Suprapubic skin (tissue), 4 donors: ENCODE measurements at places on chromosomes 1 and 21.
A peak's percentile ranks its signal among the peaks of the same experiment; 100 is the strongest.

GRCh38 chr1:241045659-241046058, 311.3 kb downstream of the RGS7 start:
- H3K4me1 ChIP-seq = no peaks in the 10 kb centered on the region
- H3K4me3 ChIP-seq = no peak overlapping the region
- no peak overlapping the region for H3K27ac ChIP-seq

- H3K27ac ChIP-seq = no peak overlapping the region
- no peaks in the 10 kb centered on the region for H3K4me1 ChIP-seq
- no peaks in the 10 kb centered on the region for H3K36me3 ChIP-seq
- no peak overlapping the region for H3K4me3 ChIP-seq
- DNase-seq = no peak
Observed at GRCh38 chr1:222331765-222332164, 216.1 kb downstream of the HHIPL2 start.

- DNase-seq = no peak
- H3K27ac ChIP-seq = no peak overlapping the region
- peaks cover 4% of the 10 kb centered on the region for H3K36me3 ChIP-seq
- peaks cover 3% of the 10 kb centered on the region for H3K4me1 ChIP-seq
- H3K4me3 ChIP-seq = no peak overlapping the region
- H3K27me3 ChIP-seq = no peaks in the 10 kb centered on the region
Observed at GRCh38 chr1:64163970-64164369, 39.5 kb upstream of the UBE2U start.

DNA sequence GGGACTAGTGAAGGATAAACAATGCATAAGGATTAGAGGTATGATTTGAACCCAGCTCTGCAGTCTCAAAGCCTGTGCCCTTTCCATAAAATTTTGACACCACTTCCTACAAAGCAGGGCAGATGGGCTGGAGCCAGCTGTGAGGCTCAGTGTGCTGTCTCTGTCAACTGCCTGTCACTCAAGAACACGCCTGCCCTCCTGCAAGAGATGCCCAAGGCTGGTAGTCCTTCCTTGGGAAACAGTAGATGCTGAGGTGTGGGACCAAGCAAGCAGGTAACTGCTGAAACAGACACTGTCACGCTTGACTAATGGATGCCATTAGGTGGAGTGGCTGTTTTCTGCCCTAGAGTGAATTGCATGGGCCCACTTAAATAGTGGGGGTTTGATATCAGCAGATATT, 402.0 kb downstream of the PTPRU start:
- peak; percentile 40 for DNase-seq
- H3K4me3 ChIP-seq = no peak overlapping the region
- H3K36me3 ChIP-seq = no peaks in the 10 kb centered on the region

DNA sequence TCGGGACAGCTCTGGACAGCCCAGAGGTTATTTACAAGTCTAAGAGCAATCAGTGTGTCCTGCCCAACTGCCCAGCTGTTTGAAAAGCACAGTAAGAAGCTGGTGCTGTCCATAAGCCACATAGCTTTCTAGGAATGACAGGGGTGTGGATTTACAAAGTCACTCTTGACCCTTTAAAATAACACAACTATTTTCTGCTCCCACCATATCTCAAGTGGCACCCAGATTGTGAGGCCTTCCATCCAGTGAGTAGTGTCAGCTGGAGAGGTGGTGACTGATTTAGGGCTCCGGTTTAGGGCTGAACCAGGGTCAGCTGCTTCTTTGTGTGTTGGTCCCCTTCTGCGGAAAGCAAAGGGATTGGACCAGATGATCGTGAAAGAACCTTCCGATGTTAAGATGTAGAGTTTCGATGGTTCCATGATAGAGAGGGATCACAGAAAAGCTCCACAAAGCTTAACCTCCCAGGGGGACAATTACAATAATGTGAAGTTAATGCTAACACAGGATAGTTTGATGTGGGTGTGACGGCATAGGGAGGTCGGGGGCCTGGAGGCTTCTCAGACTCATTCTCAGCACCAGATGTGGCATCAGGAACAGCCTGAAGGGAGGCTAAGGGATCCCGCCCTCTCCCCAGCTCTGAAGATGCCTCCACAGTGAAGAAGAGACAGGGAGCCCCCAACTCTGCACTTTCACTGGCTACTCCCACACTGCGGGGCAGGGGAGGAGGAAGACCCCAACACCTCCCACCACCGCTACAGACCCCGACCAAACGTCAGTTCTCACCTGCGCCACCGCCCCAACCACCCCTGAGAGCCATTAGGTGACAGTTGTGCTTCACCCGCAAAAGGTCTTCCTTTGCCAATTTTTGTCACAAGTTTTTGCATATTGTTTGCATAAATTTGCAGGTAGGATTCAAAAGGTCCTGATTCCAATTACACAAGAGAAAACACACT, 40.6 kb downstream of the LRRC3 start:
- no peak for DNase-seq
- no peak overlapping the region for H3K4me3 ChIP-seq
- no peaks in the 10 kb centered on the region for H3K36me3 ChIP-seq
- peaks cover 16% of the 10 kb centered on the region for H3K4me1 ChIP-seq
- H3K27ac ChIP-seq = no peak overlapping the region

DNA sequence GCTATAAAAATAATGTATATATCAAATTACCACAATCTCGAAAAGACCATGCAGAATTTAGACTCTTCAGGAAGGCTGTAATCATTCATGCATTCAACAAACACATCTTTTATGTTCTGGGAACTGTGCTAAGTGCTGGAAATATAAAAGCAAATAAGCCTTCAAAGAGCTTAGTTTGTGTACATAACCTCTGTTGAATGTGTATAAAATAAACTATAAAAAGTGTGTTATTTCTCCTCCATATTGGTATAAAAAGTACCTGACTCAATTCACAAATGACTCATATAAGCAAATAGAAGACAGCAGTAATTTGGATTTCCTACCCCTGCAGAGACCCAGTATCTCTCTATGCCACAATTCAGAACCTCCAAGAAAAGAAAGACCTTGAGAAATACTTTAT, 36.8 kb downstream of the RAB3GAP2 start:
- no peaks in the 10 kb centered on the region for H3K4me1 ChIP-seq
- no peaks in the 10 kb centered on the region for H3K27me3 ChIP-seq
- DNase-seq = no peak
- peaks cover 14% of the 10 kb centered on the region for H3K36me3 ChIP-seq
- H3K27ac ChIP-seq = no peak overlapping the region

DNA sequence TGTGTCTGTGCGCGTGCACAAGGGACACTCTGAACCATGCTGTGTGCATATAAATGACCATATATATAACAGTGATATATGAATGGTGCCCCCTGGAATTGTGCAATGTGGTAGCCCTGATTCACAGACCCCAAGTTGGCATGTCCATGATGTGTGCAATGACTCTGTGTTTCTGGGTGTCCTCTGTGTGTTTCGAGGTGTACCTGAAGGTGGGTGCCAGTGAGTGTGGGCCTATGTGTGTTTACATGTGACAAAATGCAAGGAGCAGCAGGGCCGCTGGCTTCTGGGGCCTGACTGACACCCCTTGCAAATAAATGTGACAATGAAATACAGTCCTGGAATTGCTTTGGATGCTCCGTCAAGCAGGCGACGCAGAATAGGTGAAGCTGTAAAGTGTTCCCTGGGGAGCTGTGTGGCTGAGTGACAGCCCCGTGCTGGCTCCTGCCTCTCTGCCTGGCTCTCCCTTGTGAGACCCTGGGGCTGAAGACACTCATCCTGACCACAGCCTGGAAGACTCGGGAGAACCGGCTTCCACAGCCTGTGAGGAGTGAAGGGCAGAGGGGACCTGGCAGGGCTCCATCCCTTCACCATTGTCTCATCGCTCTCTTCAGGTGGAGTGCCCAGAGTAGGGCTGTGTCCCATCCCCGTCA, 38.2 kb upstream of the CSF3R start:
- no peak overlapping the region for H3K27ac ChIP-seq
- no peaks in the 10 kb centered on the region for H3K4me1 ChIP-seq
- H3K27me3 ChIP-seq = no peaks in the 10 kb centered on the region

GRCh38 chr21:45129189-45129923, 55.0 kb downstream of the ADARB1 start:
- peaks cover 52% of the 10 kb centered on the region for H3K4me1 ChIP-seq
- no peak overlapping the region for H3K4me3 ChIP-seq
- no peaks in the 10 kb centered on the region for H3K27me3 ChIP-seq
- peak overlapping the region; percentile 78 for H3K27ac ChIP-seq
- DNase-seq = no peak

GRCh38 chr1:178238722-178239510, 145.0 kb downstream of the RASAL2 start:
- DNase-seq = no peak
- peak overlapping the region; percentile 16 for H3K27ac ChIP-seq
- peaks cover 12% of the 10 kb centered on the region for H3K4me1 ChIP-seq
- no peaks in the 10 kb centered on the region for H3K36me3 ChIP-seq
- no peak overlapping the region for H3K4me3 ChIP-seq

DNA sequence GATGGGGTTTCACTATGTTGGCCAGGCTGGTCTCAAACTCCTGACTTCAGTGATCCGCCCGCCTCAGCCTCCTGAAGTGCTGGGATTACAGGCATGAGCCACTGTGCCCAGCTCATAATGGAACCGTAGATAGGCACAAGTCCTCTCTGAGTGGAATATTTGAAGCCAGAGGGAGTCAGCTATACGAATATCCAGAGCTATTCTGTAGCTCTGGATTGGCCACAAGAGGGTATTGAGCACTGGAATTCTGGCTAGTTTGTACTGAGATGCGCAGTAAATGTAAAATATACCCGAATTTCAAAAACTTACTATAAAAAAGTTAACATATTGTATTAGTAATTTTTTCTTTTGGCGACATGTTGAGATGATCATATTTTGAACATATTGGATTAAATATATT, 851 bp upstream of the VPS13D start:
- no peak overlapping the region for H3K4me3 ChIP-seq

GRCh38 chr1:165073185-165074007, 283.1 kb downstream of the LMX1A start:
- no peak overlapping the region for H3K27ac ChIP-seq
- DNase-seq = no peak
- H3K4me3 ChIP-seq = no peak overlapping the region
- H3K27me3 ChIP-seq = no peaks in the 10 kb centered on the region
- H3K4me1 ChIP-seq = no peaks in the 10 kb centered on the region

- H3K4me3 ChIP-seq = no peak overlapping the region
- H3K27ac ChIP-seq = no peak overlapping the region
Observed at GRCh38 chr1:174656409-174657059, 208.8 kb downstream of the GPR52 start.

GRCh38 chr1:33502726-33503125, 30.3 kb downstream of the ZSCAN20 start:
- H3K27ac ChIP-seq = no peak overlapping the region
- no peak for DNase-seq
- no peaks in the 10 kb centered on the region for H3K4me1 ChIP-seq
- no peaks in the 10 kb centered on the region for H3K27me3 ChIP-seq
- H3K4me3 ChIP-seq = no peak overlapping the region

- no peaks in the 10 kb centered on the region for H3K27me3 ChIP-seq
- no peaks in the 10 kb centered on the region for H3K4me1 ChIP-seq
- H3K36me3 ChIP-seq = no peaks in the 10 kb centered on the region
- no peak overlapping the region for H3K4me3 ChIP-seq
- H3K27ac ChIP-seq = no peak overlapping the region
Observed at GRCh38 chr21:25428537-25428936, 178.7 kb downstream of the MRPL39 start.

GRCh38 chr21:33028287-33028670, 2.5 kb downstream of the OLIG2 start:
- no peaks in the 10 kb centered on the region for H3K36me3 ChIP-seq
- H3K27me3 ChIP-seq = peaks cover 100% of the 10 kb centered on the region
- H3K4me3 ChIP-seq = peak overlapping the region; percentile 29

DNA sequence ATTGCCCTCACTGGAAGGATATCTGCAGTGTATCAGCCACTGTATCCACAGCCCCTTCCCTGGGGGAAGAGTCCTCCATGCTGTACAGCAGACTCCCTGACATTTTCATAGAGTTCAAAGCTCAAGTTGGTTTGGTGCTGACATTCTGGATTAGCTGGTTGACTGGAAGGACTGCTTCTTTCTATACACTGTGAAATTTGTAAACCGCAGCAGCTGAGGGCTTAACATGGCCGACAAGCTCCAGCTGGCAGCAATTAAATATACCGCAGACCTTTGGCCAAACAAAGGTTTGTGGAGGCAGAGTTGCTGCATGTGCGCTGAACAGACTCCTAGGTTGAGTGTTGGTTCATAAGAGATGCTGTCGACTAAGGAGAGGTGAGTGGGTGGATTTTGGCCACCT, 126.4 kb downstream of the DHRS3 start:
- no peak for DNase-seq
- no peaks in the 10 kb centered on the region for H3K27me3 ChIP-seq
- H3K36me3 ChIP-seq = peaks cover 11% of the 10 kb centered on the region

DNA sequence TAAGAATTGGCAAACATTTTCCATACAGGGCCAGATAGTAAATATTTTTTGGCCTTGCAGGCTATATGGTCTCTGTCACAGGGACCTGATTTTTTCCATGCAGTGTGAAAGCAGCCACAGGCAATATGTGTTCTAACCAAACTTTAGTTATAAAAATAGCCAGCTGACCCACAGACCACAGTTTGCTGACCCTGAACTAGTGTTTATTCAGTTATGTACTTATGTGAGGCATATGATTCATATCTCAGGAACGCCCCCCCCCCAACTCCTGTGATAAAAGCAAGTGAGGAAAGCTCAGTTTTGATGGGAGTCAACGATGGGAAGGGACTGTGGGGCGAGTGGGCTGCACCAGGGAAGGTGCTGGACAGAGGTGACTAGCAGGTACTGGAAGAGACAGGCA, 80.1 kb downstream of the HMGB4 start:
- no peak for DNase-seq
- H3K27me3 ChIP-seq = no peaks in the 10 kb centered on the region
- no peak overlapping the region for H3K27ac ChIP-seq
- H3K4me1 ChIP-seq = no peaks in the 10 kb centered on the region
- no peaks in the 10 kb centered on the region for H3K36me3 ChIP-seq

DNA sequence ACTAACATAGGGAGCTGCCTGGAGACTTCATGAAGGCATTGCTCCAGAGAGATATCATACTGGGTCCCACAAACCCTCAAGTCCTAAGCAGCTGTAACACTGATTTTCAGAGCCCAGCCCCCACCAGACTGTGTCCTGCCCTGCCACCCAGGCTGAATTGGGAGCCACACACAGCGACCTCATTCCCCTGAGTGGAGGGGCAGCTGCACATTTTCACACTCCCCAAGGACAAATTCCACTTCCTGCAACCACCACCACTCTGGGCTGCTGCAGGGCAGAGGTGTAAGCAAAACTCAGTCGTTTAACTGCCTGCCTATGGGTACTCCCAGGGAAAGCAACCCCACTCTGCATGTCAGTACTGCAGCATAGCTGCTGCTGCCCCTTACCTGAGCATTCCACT, 19.8 kb downstream of the DTL start:
- H3K27me3 ChIP-seq = no peaks in the 10 kb centered on the region
- H3K36me3 ChIP-seq = no peaks in the 10 kb centered on the region
- H3K4me3 ChIP-seq = no peak overlapping the region
- H3K27ac ChIP-seq = no peak overlapping the region

DNA sequence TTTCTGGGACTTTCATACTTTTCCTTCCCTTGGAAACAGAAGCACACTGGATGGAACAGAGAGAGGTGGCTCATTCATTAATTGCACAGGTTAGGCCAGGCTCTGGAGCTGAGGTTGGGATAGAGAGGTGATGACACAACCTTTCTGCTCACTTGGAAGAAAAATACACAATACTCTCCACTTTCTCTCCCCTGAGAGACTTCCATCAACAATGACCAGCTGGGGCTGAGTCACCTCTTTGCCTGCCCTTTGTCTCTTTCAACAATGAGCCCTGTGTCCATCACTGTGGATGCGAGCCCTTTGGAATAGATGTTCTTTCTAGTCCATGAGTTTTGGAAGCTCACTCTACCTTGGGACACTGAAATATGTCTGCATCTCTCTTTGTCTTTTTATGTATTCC, 43.1 kb downstream of the ATP2B4 start:
- H3K4me1 ChIP-seq = peaks cover 77% of the 10 kb centered on the region
- no peaks in the 10 kb centered on the region for H3K36me3 ChIP-seq
- H3K27ac ChIP-seq = no peak overlapping the region
- no peak overlapping the region for H3K4me3 ChIP-seq
- no peaks in the 10 kb centered on the region for H3K27me3 ChIP-seq
